ENCODE measurements at places on chromosomes 7 and 10.

DNA sequence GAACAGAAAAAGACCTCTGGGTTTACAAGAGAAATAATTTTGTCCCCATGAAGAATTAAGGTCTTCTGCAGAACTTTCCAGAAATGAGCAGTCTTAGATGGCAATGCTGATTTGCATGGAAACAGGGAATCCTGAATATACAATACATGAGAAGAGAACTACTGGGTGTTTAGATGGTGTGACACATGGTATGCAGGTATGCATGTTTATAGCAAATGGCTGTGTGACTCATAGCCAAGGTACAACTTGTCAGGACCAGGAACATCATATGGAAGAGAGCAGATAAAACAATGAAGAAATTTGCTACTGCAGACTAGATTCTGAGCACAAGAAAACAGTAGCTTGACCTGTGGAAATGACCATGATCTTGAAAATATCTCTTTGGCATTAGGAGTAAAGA is 907.8 kb downstream of the GATA3 start:
- no peak for DNase-seq

GRCh38 chr10:125840955-125841354 is 17.6 kb downstream of the BCCIP start:
- no peak for DNase-seq

DNA sequence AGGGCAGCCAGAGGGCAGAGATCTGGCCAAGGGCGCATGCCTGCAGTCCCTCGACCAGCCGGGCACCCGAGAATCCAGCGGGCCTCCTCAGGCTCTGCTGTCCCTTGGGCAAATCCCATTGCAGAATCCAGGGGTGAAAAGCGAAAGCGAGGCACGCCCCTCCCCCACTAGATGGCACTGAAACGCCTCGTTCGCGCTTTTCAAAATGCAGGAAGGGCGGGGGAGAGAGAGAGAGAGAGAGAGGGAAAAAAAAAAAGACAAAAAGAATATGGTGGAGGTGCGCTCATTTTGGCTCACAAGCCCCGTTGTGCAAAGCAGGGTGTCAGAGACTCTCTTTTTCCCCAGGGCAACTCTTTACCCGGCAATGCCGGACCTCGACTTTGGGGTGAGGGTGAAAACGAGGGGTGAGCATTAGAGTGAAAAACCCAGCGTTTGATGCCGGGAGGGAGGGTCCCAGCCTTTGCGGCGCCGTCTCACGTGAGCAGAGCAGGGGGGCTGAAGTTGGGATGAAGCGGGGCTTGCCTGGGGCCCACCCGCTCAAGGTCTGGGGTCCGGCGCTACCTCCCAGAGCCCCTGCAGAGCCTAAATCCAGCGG is 2.5 kb upstream of the TMEM178B start:
- peak; percentile 48 for DNase-seq

GRCh38 chr7:137753948-137754851 is 92.6 kb downstream of the DGKI start:
- no peak for DNase-seq

DNA sequence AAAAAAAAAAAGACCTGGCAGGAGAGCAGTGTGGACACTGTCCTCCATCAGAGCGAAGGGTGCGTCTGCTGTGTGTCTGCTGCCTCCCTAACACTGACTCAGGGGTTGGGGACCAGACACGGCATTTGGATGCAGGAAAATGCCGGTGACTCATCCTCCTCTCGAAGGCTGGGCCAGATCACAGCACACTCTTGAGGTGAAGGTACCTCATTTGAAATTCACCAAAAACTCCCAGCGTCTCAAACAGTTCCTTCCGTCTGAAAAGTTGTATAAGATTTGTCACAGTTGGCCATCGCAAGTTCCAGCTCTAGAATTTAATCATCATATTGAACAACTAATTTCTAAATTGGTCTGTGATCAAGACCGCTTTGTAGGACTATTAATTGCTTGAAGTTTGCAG is 118.1 kb upstream of the LYZL2 start:
- DNase-seq: no peak
